ENCODE measurements at places on chromosomes 6 and 20. TPM values are rescaled to one million over a fixed set of nuclear protein-coding genes. Genes with fewer than 3 reads are reported as not detected.

The BNIP5 gene
- total RNA-seq = not detected

The AURKA gene
- 114 TPM for total RNA-seq

The TMEM217 gene
- 2.5 TPM for total RNA-seq

The MOG gene
- total RNA-seq = not detected

The SAMD10 gene
- 30.7 TPM for total RNA-seq

The CLIC5 gene
- total RNA-seq = 3.7 TPM

The SLC17A1 gene
- total RNA-seq = not detected

The FOXQ1 gene
- total RNA-seq = not detected

The CEP250 gene
- 60.2 TPM for total RNA-seq

The CLPSL2 gene
- not detected for total RNA-seq

The LINC00237 gene
- total RNA-seq = not detected

The CALHM4 gene
- not detected for total RNA-seq

The SLC13A3 gene
- 0.07 TPM for total RNA-seq

The MRPL14 gene
- 29.5 TPM for total RNA-seq

The TGM3 gene
- not detected for total RNA-seq

The KIAA0408 gene
- 2.7 TPM for total RNA-seq

The BMP7 gene
- not detected for total RNA-seq

The ID4 gene
- total RNA-seq = not detected

The PPP1R3D gene
- 4.4 TPM for total RNA-seq

The TNF gene
- 82.3 TPM for total RNA-seq

The LY6G6D gene
- total RNA-seq = not detected

The TGM2 gene
- 0.09 TPM for total RNA-seq

The AIF1 gene
- total RNA-seq = 89.2 TPM

The POM121L2 gene
- total RNA-seq = not detected

The HLA-F gene
- total RNA-seq = 229 TPM

The SLC22A1 gene
- 0.78 TPM for total RNA-seq

The SYTL3 gene
- 180 TPM for total RNA-seq

The PAX1 gene
- not detected for total RNA-seq

The ZDHHC14 gene
- 2.5 TPM for total RNA-seq

The WDR46 gene
- 63.5 TPM for total RNA-seq

The RTN4IP1 gene
- total RNA-seq = 9.3 TPM

The PRND gene
- not detected for total RNA-seq

The UBE2V1 gene
- 177 TPM for total RNA-seq

The RBM24 gene
- total RNA-seq = not detected

The ANGPT4 gene
- total RNA-seq = not detected

The ANKRD6 gene
- 2.9 TPM for total RNA-seq

The FHL5 gene
- total RNA-seq = not detected

The ADAM33 gene
- total RNA-seq = not detected

The GJA10 gene
- total RNA-seq = not detected

The STK38 gene
- 27.0 TPM for total RNA-seq

The EBF4 gene
- 3.7 TPM for total RNA-seq

The ATP6V1G2 gene
- 1.9 TPM for total RNA-seq

The TTK gene
- total RNA-seq = 47.2 TPM

The RIPPLY2 gene
- total RNA-seq = not detected

The VNN1 gene
- total RNA-seq = not detected

The HLA-DOA gene
- total RNA-seq = 1.7 TPM

The ZC3H12D gene
- 72.2 TPM for total RNA-seq

The HLA-DMB gene
- total RNA-seq = 1.9 TPM

The MCCD1 gene
- not detected for total RNA-seq

The CTNNBL1 gene
- total RNA-seq = 93.4 TPM

The SEC23B gene
- total RNA-seq = 95.3 TPM
